NCI-H2227 treated with DMSO at 0.1 percent for 48 hours (cell line): ENCODE measurements at places on chromosomes 7 and 10.

- DNase-seq: no peak
Measured at GRCh38 chr7:44808914-44809393, 12.5 kb downstream of the PPIA start.

GRCh38 chr7:97499204-97499603, 232.7 kb upstream of the TAC1 start:
- DNase-seq: peak; percentile 19

- DNase-seq: no peak
Measured at GRCh38 chr10:21087476-21087875, 190.4 kb upstream of the NEBL start.

DNA sequence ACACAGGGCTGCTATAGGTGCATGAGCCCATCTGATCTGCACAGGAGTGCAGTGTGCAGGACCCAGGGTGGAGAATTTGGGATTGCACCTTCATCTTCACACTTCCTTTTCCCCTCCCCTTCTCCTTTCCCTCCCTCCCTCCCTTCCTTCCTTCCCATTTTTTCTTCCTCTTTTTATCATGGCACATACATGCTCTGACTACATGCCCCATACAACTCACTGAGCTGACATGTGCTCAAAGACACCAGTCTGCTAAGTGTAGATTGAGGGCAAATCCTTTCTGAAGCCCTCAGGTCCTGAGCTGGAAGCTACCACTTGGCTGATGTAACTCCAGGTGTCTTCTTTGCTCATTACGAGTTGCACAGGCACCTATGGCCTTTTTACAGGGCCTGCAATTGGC, 365.3 kb upstream of the ZNF32 start:
- DNase-seq: no peak

DNA sequence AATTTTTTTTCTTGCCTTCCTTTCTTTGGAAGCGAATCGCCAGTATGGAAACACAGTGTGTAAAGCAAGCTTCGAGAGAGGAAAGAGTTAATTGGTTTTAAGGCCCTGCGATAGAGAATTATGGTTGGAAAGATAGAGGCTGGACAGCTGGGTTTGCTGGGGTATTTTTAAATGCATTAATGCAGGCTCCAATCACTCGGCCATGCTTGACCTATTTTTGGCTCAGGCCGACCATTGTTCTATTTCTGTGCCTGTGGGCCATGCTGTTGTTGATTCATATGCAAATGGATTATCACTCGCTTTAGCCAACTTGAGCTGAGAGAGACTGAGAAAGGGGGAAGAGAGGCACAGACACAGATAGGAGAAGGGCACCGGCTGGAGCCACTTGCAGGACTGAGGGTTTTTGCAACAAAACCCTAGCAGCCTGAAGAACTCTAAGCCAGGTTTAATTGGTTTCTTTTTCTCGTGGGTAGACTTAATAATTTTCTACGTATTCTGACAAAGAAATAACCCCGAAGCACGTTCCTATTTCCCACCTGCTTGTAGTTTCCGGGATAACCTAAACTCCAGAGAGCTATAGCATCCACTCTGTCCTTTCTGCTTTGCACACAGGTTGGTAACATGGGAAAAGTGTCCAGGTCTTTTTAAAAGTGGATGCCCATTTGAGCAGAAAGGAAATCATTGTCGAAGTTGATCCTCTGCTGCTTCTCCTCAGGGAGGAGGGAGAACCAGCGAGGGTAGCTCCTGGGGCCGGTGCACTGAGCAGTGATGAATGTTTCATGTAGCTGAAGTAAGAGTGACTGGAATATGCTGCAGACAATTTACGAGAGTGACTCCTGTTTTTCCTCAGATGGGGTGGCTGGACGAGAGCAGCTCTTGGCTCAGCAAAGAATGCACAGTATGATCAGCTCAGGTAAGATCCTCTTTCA, at the start of gene HDAC9:
HDAC9 (plus strand) TSS at position 338 of the 929 bp plus-strand sequence; CDS start at position 892, 554 bp downstream.
- peak; percentile 78 for DNase-seq

DNA sequence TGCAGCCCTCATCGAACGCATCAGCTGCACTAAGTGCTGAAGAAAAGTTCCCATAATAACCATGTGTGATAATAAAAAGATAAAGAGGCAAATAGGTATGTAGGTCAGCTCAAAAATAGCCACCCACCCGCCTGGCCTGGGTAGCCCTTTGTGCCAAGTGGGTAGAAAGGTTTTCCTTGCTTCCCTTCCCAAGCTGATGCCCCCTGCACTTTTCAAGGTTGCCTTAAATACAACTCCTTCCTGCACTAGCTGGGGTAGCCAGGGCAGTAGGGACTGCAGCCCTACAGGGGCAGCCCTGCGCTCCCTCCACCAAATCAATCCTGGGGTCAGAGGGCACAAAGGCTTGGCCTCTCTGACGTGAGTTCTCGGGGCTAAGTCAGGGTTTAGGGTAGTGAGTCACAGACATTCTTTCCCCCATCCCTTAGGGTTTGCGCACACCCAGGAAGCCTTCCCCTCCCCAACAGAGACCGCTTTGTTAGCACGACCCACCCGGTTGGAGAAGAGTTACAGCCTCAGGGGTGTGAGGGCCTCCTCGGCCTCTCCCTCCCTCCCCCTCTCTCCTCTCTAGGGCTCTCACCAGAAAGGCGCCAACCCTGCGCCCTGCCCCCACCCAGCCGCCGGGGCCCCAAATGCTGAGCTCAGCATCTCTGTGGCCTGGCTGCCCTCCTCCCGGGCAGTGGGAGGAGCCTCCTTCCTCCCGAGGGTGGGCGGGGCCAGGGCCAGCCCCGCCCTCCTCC, 13.3 kb upstream of the DDIT4 start:
- DNase-seq: peak; percentile 36

GRCh38 chr7:4136501-4137110, 545.5 kb upstream of the FOXK1 start:
- DNase-seq: no peak

DNA sequence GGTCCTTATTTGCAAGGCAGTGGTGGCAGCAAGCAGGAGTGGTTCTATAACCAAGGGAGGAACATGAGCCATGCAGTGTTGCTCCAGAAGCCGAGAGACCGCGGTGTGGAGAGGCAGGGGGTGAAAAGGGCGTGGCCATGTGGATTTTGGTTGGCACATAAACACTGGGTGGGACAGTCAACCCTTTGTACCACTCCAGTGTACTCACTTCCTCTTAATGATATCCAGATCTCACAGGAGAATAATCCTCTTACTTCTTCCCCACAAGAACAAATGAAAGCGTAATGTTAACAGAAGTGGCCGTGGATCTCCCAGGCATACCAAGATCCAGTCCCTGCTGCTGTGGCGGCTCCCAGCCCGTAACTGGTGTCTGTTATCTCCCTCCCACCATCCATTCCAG, 42.4 kb downstream of the XRCC2 start:
- no peak for DNase-seq

GRCh38 chr7:124918662-124919061, 11.0 kb downstream of the POT1 start:
- peak; percentile 62 for DNase-seq

DNA sequence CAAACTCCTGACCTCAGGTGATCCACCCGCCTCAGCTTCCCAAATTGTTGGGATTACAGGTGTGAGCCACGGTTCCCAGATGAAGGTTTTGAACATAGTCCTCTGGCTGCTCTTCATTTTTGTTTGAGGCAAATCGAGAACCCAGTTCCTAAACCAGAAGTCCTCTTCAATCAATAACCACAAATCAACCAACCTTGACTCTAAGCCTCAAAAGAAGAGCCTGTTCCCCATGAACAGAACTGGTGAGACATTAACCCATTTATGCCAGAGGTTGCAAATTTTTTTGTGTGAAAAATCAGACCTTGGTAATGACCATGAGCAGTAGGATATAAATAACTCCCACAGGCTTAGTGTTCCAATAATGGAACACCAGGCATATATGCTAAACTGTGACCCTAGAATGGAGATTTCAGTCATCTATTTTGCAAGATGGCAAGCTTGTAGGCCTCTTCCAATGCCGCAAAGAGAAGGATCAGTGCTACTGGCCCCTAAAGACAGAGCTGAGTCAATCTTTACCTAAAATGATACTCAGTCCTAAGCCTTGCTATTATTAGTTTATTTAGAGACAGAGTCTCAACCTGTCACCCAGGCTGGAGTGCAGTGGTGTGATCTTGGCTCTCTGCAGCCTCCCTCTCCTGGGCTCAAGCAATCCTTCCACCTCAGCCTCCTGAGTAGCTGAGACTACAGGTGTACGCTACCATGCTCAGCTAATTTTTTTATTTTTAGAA, 15.9 kb downstream of the KPNA7 start:
- DNase-seq: no peak

DNA sequence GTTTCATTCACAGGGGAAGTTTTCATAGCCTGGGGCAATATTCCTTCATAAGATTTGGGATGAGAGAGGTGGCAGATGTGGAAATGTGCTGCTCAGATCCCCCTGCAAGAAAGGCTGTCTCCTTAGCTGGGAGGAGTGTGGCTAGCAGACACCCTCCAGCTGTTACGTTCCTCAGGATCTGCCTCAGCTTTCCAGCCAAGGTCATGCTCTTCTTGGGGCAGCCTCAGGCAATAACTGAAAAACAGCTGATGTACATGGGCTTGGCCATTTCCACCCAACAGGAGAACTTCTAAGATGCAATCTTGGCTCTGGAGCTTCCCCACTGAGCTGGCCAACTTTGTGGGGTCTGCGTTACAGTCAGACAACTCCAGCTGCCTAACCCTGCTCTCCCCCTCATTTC, 51.3 kb upstream of the SEPTIN7 start:
- DNase-seq: no peak

GRCh38 chr10:52226197-52226847, 87.8 kb upstream of the DKK1 start:
- no peak for DNase-seq

- DNase-seq: no peak
Measured at GRCh38 chr10:1074052-1074747, 18.0 kb downstream of the WDR37 start.

GRCh38 chr7:41699516-41699915, 3.4 kb downstream of the INHBA start:
- no peak for DNase-seq

GRCh38 chr7:108246227-108246837, 116.2 kb upstream of the LAMB4 start:
- DNase-seq: peak; percentile 34

- no peak for DNase-seq
Measured at GRCh38 chr10:130962240-130963051, 349.1 kb downstream of the TCERG1L start.

DNA sequence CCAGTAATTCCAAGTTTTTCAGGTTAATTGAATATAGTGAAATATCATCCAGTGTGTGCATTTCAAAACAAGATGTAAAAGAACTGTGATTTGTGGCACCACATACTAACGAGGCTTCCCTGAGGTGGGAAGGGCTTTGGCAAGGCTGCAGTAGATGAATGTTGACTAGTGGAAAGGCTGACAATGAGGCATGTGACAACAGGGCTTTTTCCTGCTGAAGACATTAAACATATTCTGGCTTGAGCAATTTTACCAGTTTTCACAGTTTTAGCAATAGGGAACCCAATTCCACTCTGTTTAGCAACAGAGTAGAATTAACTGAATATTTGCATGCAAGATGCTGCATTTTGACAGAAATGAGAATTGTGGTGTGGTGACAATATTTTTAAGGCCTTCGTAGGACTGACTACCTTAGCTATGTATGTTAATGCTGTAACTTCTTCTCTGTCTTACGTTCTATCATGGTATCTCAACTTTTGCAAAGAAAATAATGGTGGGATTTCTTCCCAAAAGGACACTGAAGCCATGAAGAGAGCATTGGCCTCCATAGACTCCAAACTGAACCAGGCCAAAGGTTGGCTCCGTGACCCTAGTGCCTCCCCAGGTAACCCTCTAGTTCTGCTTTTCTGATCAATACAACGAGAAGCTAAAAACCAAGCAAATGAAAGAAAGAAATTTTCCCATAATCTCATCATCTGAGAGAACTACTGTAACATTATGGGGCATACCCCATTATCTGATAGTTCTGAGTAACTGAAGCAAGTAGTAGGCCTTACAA, 68.5 kb downstream of the AP3M1 start:
- DNase-seq: no peak

GRCh38 chr7:82685214-82685613, 241.6 kb upstream of the CACNA2D1 start:
- no peak for DNase-seq

DNA sequence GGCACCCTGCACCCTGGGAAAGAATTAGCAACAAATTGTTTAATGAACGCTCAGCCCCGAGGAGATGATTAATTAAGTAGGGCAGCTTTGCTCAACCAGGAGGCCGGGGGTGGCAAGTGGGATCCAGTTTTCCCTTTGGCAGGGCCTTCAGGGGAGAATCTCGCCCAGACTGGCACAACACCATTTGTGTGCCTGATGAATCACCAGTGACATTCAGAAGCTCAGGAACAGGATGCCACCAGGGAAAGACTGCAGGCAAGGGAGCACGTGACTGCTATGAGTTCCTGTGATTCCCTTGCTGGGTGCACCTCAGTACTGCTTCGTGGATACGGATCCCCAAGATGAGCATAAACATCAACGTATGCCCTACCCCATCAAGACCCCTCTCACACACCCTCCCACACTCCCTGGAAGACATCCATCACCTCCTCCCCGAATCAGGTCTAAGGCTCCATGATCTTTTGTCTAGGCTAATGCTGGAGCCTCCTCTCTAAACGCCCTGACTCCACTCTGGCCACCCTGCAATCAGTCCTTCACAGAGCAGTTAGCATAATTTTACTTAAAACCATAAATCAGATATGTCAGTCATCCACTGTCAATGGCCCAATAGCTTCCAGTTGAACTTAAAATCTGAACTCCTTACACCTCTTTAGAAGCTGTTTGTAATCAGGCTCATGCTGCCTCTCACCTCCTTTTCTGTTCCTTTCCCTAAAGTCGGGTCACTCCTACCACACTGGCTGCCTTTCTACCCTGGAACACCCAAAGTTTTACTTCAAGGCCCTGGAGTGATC, 109.2 kb upstream of the AGK start:
- DNase-seq: no peak
